ENCODE measurements at places on chromosomes 16 and 17.
A peak's percentile ranks its signal among the peaks of the same experiment; 100 is the strongest.

- DNase-seq = no peak
Observed at GRCh38 chr17:43040655-43041054, 15.6 kb downstream of the RND2 start.

DNA sequence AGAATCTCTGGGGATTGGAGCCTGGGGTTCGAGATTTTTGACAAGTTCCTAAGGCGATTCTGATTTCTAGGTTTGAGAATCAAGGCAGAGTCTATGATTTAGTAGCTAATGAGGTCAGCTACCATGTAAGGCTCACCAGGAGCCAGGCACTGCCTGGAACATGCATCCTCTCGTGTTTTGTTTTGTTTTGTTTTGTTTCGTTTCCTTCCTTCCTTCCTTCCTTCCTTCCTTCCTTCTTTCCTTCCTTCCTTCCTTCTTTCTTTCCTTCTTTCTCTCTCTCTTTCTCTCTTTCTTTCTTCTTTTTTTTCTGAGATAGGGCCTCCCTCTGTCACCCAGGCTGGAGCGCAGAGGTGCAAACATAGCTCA lies 39.1 kb downstream of the SRCIN1 start:
- no peak for DNase-seq

DNA sequence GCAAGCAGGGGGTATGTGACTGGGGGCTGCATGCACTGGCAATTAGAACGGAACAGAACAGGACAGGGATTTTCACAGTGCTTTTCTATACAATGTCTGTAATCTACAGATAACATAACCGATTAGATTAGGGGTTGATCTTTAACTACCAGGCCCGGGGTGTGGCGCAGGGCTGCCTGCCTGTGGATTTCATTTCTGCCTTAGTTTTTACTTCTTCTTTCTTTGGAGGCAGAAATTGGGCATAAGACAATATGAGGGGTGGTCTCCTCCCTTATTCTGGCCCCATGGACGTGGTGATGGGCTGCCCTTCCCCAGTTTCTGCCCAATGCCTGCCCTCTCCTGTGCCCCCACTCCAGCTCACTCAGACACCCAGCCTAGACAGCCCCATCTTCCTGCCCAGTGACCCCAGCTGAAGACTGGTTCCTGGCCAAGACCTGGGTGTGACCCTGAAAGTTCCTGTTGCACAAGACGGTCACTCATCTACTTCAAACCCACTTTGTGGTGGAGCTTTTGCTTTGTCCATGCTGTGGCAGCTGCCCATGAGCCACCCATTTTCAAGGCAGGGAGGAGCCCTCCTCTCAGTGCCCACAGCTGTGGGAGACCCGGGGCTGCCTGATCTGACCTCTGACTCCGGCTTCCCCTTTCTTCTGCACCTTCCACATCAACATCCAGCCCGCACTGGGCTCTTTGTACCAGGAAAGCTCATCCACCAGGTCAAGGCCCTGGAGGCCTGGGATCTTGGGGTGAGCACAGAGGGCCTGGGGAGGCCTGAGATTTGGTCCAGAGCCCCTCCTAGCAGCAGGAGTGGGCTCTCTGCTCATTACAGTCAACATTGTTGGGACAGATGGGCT lies 18.6 kb downstream of the ALOX12B start:
- DNase-seq = no peak

GRCh38 chr17:8806926-8807550 lies 7.9 kb upstream of the MFSD6L start:
- no peak for DNase-seq

GRCh38 chr16:21162661-21163151 lies 4.2 kb downstream of the LDAF1 start:
- no peak for DNase-seq

DNA sequence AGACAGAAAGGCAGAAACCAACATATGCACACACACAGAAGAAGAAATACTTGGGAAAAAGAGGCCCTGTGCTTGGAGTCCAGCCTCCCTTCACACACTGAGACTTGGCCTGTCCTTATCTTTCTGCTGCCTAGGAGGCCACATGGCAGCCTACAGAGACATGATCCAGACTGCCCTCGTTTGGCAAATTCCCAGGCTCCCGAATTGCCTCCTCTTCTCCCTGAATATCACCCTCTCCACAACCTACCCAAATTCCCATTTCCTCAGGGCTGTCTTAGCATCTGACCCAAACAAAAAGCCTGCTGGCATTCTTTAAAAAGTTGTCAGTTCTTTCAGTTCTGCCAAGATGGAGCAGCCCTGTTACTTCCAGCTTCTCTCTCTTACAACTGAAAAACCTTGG lies 59.8 kb downstream of the DNAH17 start:
- no peak for DNase-seq

GRCh38 chr16:85735225-85735635 lies 15.7 kb downstream of the C16orf74 start:
- DNase-seq = peak; percentile 16

- no peak for DNase-seq
Observed at GRCh38 chr17:68843522-68843921, 111.7 kb downstream of the ABCA8 start.

GRCh38 chr17:48100591-48101011 lies 677 bp downstream of the CBX1 start:
- no peak for DNase-seq

GRCh38 chr16:23700509-23700908 lies 12.5 kb downstream of the ERN2 start:
- DNase-seq = no peak

- no peak for DNase-seq
Observed at GRCh38 chr16:3085868-3086595, 13.1 kb downstream of the ZSCAN10 start.

DNA sequence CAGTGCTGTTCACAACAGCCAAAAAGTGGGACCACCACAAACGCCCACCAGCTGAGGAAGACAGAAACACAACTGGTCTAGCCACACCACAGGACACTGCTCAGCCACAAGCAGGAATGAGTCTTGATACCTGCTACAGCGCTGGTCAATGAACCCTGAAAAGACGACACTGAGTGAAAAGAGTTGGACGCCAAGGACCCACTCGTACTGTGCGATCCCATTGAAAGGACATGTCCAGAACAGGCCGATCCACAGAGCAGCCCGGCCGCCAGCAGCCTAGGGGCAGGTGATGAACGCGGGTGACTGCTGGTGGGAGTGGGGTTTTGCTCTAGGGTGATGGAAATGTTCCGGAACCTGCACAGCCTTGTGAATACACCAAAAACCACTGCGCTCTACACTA lies 10.6 kb upstream of the SLC38A8 start:
- no peak for DNase-seq

GRCh38 chr16:22328081-22328725 lies 31.0 kb downstream of the POLR3E start:
- no peak for DNase-seq

DNA sequence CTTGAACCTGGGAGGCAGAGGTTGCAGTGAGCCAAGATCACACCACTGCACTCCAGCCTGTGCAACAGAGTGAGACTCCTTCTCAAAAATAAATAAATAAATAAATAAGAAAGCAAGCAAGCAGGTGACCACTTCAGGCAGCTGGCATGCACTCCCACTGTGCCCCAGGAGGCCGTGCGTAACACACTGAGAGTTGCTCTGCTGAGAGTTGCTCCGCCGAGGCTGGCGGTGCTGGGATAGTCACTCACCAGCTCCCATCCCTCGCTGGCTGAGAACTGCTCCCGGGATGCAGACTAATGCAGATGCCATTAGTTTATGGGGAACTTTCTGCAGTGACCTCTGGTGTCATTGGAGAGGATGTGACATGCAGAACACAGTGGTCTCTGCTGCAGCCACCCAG lies 105.7 kb upstream of the PLCG2 start:
- DNase-seq = no peak

DNA sequence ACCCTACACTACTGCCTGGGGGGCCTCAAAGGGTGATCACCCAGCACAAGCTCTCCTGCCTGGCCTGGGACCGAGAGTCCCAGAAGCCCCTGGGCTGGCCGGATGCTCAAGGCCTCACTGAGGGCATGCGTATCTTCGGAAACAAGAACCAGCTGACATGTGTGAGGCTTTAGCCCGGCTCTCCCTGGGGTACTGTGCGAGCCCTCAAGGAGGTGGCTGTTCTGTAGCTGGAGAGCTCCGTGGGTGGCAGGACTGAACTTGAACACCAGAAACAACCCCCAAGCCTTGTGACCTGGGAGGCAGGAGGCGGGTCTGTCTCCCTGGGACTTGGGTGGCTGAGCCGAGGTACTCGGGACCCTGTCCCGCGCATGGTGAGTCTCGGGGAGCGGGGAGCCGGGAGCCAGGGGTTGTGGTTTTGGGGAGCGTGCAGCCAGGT lies 7.0 kb downstream of the DPEP1 start:
- no peak for DNase-seq

DNA sequence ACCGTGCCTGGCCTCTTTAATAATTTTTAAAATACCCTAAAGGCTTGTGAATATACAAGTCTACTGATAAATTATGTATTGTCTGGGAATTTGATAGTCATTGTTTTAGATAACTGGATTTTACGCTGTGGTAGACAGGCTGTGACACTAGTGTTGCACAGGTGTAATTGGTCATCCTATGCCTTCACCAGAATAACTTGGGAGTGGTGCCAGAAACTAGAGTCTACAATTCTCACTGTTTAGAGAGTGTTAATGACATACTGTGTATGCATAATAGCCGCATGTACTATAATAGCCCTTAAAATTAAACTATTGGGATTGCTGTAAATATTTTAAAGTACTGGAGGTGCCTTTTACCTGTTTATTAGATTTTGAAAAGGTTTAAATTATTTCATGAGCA lies 11.4 kb downstream of the CNEP1R1 start:
- DNase-seq = no peak

- no peak for DNase-seq
Observed at GRCh38 chr17:57544401-57544800, 200.7 kb downstream of the CCDC182 start.

GRCh38 chr16:8552487-8553221 lies 37.7 kb downstream of the TMEM114 start:
- DNase-seq = no peak

DNA sequence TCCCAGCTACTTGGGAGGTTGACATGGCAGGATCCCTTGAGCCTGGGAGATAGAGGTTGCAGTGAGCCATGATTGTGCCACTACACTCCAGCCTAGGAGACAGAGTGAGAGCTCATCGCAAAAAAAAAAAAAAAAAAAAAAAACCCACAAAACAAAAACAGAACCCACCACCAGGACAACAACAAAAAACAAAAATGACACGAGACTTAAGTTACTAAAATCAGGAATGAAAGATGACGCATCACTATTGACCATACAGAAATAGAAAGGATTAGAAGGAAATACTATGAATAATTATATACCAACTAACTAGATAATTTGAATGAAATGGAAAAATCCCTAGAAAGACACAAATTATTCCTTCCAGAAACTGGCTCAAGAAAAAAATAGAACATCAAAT lies 432.4 kb upstream of the PMFBP1 start:
- no peak for DNase-seq

GRCh38 chr16:27458258-27458657 lies 56.3 kb downstream of the IL21R start:
- DNase-seq = no peak

DNA sequence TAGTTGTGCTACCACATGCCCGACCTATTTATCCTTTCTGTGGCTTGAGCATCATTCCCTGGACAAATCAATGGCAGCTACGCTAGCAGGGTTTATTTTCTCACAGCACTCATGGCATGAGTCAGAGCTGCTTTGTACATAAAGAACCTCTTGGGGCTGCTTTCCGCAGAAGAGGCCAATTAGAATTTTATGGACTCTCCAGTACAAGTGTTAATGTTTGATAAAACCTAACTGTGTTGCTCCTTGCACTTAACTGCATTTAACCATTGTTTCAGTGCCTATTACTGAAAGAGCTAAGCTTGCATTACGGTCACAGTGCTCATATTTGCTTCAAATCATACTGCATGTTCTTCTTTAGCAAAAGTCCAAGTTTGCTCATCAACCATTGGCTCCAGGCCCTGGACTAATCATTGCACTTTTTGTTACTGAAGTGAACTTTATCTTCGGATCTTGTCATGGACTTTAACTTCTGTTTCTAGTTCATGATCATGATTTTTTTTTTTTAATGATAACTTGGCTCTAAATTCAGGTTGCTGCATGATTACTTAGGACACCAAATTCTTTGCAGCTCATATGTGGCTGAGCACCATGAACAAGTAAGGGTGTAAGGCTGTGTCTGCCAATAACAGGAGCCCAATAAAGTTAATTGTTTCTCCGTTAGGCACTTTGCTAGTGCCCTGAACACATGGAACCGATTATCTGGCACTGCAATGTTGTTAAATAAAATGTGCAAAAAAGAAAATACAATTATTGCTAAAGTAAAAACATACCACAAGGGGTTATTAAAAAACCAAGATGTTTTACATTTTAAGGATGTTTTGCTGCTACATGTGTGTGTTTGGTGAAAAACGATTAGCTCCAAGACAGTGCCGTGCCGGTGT lies 492.2 kb downstream of the KCNJ2 start:
- no peak for DNase-seq

DNA sequence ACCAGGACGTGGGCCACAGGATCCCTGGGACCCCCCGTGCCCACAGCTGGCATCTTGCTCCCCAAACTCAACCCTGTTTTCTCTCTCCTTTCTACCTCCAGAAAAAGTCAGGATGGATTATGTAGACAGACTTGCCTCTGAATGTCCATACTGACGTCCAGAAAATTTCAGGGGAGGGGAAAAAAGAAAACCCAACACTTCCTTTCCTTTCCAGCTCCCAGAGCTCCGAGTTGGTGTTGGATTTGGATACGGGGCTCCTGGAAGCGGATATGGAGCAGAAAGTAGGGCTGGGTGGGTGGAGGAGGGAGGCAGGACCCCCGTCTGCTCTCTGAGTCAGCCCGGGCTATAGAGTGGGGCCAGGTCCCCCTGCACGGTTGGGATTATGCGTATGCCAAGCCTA lies 70.2 kb downstream of the MRM3 start:
- DNase-seq = no peak

- DNase-seq = no peak
Observed at GRCh38 chr17:27551701-27552248, 79.2 kb upstream of the LGALS9 start.

DNA sequence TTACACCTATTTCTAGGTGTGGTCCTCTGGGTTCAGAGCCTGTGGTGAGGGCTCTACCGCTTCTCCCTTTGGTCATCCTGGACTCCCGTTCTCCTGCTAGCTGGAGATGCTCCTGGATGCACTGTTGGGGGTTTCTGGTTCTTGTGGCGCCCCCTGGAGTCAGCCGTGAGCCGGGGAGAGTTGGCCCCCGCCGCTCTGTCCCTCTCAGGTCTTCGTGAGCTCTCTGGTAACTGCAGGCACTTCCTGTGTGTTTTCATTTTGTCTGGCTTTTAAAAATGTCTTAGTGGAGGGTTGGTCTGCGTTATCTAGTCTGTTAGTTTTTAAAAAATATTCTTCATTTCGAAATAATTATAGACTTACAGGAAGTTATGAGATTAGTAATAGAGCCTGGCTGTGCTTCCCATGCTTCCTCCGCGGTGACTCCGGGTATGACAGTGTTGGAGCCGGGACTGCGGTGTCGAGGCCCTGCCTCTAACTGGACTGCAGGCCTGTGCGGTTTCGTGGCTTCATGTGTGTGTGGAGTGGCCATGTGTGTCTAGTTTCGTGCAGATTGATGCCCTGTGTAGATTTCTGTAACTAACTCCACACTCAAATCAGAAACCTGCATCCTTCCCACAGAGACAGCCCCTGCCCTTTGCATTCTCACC lies 78.0 kb upstream of the ZNF750 start:
- DNase-seq = no peak

All from T-helper 22 cell (primary cell).